Thoracic aorta (tissue), 2 donors: ENCODE measurements at places on chromosomes 7 and 10. TPM values are rescaled to one million over a fixed set of nuclear protein-coding genes. Genes with fewer than 3 reads are reported as not detected.

CNPY1 gene
- total RNA-seq: not detected

FZD1 gene
- 57.9 TPM for total RNA-seq

OR2A1 gene
- not detected for total RNA-seq

TRPV5 gene
- not detected for total RNA-seq

MINDY4 gene
- total RNA-seq: 32.0 TPM

CYP3A4 gene
- total RNA-seq: not detected

- DNase-seq: no peak
Observed at GRCh38 chr10:92404612-92405418, 113.8 kb downstream of the MARCHF5 start.

DNA sequence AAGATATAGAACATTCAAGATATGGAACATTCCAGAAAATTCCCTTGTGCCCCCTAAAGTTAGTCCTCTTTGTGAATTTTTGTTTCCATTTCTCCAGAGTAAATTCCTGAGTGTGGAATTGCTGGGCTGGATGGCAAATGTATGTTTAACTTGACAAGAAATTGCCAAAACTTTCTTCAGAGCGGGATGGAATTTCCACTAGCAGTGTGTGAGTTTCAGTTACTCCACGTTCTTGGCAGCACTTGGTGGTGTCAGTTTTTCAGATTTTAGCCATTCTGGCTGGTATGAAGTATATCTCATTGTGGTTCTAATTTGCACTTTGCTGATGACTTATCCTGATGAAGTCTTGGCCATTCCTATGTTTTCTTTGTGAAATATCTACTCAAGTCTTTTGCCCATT is 71.2 kb downstream of the MGMT start:
- DNase-seq: no peak

DNA sequence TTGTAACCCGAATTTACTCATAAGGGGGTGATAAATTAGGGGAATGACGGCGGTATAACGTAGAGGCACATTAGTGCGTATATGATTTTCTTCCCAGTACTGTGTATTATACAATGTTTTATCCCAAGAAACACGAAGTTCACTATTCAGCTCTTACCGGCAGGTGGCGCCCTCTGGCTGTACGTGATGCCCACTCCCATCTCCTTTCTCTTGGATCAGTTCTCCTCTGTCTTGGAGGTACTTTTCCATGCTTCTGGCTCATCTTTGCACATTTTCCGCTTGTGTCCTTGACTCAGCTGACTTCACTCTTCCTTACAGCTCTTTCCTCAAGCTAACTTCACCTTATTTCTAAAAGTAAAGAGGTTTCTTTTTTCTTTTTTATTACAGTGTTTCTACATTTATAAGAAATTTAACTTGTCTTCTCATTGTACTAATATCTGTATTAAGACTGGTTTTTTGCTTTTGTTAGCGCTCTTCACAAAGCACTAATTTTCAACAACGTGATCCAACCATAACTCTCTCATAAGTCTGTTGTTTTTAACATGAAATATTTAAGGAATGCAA is 21.3 kb downstream of the TMEM176B start:
- DNase-seq: no peak

GRCh38 chr7:33824911-33825459 is 80.4 kb upstream of the BMPER start:
- no peak for DNase-seq

GRCh38 chr10:15504101-15504840 is 133.2 kb upstream of the FAM171A1 start:
- DNase-seq: no peak

GRCh38 chr7:130112093-130112492 is 41.8 kb downstream of the KLHDC10 start:
- DNase-seq: no peak

- DNase-seq: no peak
Observed at GRCh38 chr10:84329196-84329611, 815 bp downstream of the CCSER2 start.

DNA sequence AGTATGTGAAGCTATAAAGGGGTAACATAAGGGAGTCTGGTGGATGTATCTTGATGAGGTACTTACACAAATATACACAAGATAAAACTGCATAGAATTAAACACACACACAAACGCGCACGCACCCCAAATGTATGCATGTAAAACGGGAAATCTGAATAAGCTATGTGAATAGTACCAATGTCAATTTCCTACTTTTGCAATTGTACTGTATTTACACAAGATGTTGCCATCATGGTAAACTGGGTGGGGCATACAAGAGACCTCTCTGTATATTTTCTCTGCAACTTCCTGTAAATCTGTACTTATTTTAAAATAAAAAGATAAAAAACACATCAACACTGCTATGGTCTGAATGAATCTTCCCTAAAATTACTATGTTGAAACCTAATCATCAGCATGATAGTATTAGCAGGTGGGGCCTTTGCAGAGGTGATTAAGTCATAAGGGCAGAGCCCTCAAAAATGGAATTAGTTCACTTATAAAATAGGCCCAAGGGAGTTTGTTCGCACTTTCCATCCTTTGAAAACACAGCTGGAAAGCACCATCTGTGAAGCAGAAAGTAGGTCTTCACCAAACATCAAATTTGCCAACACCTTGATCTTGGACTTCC is 30.1 kb downstream of the TPK1 start:
- DNase-seq: no peak

GRCh38 chr10:20686015-20686635 is 211.0 kb downstream of the NEBL start:
- DNase-seq: no peak

- no peak for DNase-seq
Observed at GRCh38 chr7:128688492-128688891, 16.4 kb downstream of the GARIN1A start.

DNA sequence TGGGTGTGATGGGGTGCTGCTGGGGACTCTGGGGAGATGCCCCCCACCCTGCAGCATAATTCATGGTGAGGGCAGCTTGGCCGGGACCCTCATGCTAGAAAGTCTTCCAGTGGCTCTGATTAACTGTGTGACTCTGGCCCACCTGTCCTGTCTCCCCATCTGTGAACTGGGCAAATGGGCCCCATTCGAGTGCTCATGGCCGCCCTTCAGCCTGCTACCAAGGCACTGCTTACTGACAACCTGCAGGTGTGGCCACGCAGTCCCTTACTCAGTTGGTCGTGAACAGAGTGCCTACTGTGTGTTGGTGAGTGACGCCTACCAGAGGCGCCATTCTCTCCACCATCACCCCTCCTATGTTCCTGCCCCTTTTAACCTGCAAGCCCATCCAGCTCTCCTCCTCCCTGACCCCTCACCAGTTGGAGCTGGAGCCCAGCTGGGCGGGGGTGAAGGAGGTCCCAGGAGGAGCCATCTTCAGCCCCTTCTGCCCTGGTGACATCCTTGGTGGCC is 109.4 kb downstream of the ZMIZ1 start:
- no peak for DNase-seq

DNA sequence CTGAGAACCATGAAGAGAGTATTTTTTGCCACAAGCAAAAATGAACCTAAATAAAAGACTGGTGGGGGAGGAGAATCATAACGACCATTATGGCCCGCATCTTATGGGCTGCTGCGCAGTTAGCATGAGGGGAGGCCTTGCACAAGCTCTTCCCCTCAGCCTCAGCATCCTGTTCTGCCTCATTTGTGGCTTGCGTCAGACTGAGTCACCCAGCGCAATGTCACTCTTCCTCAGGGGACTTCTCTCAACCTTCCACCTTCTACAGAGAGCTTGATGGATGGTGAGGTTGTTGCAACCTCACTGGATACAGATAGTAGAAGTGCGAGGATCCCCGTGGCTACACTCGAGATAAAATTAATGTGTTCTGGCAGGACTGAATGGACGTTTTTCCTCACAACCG is 16.8 kb upstream of the GPR15LG start:
- DNase-seq: no peak

- peak; percentile 44 for DNase-seq
Observed at GRCh38 chr7:106425017-106425719, 140.4 kb upstream of the NAMPT start.

DNA sequence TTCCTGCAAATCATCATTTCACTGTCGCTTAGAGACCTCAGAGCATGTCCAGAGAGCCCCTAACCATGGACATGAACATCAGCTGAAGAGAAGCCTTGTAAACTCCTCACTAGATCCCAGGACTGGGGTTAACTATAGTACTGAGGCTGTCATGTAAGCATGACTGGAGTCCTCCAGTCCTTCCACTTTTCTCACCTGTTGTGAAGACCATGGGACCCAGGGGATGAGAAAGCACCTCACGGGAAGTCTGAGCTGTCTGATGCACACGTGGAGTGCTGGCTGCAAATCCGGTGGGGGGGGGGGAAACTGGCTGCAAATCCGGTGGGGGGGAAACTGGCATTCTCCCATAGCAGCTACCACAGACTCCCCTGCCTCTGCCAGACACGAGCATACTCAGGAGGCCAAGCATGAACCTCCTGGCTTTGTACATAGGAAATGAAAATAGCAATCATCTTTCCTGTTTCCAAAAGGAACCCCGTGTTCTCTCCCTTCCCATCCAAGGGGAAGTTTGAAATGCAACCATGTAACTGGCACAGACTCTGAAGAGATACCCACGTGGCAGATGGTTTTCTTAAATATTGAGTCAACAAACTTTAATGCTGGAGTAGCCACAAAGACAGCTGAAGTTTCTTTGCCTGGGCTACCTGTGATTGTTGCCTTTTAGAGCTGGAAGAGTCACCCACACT is 261.4 kb downstream of the ZMYND11 start:
- no peak for DNase-seq

DNA sequence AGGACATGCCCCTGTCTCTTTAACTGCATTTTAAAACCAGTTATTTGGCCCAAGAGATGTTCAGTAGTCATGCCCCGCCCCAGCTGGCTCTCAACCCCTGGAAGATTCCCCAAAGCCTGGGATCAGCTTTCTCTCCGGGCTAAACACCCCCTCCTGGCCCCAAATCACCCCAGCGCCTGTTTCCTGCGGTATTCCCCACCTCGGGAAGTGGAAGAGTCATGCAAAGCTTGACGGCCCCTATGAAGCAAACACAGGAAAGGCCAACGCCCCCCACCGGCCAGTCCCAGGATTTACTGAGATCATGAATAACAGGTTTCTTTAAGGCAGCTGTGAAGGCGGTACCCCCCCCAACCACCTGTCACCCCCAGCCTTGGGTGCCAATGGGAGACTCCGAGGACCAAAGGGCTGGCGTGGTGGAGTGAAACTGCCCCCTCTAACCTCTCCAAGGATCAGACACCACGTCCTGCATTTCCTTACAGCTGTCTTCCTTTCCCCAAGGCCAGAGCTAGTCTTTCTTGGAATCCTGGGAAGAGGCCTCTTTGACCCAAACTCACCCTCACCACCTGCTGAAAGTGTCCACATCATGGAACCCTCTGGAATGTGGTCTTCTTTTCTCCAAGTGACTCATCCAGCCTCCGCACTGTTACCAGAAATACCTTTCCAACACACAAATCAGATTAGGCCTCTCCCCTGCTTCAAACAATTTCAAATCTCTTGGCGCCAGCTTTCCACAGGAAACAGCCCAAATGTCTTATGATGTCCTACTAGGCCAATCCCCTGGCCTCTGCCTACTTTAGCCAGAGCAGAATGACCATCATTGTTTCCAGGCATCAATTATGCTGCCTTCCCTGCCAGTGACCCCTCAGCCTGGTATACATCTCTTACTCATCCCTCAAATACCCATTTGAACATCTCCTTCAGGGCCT is 301.5 kb downstream of the ZEB1 start:
- DNase-seq: no peak

DNA sequence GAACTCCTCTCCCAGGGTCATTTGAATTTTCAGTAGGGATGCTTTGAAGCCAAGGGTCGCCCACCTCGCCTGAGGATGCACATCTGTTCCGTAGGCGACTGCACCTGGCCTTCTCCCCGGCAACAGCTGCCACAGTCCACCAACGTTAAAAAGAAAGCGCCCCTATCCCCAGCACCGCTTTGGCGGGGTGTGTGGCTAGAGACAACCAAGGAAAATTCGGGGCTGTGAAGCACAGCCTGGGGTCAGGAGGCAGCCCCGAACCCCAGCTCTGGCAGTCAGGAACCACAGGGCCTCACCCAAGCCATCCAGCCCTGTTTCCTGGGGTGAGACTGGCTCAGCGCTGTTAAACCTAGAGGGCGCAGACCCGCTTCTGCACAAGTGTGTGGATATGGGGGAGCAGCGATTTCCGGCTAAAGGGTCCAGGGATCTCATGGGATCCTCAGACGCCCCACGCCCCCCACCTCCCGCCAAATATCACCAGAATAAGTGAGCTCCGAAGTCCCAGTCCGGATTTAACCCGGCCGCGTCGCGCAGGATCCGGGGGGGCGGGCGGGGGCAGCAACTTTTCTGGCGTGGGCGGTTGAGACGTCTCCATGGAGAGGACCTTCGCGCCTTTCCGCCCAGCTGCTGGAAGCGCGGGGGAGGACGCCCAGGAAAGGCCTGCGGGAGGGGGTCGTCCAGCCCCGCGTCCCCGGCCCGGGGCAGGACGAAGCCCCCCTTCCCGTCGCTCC is 822 bp downstream of the ZC3HAV1L start:
- DNase-seq: no peak

- DNase-seq: no peak
Observed at GRCh38 chr7:90917539-90917938, 321.4 kb downstream of the CDK14 start.
